ENCODE measurements at places on chromosomes 1 and 21.

- no peak for DNase-seq
Observed at GRCh38 chr1:186142159-186142558, 232.9 kb downstream of the TPR start.

- no peak for DNase-seq
Observed at GRCh38 chr1:59443310-59443709, 146.4 kb downstream of the FGGY start.

DNA sequence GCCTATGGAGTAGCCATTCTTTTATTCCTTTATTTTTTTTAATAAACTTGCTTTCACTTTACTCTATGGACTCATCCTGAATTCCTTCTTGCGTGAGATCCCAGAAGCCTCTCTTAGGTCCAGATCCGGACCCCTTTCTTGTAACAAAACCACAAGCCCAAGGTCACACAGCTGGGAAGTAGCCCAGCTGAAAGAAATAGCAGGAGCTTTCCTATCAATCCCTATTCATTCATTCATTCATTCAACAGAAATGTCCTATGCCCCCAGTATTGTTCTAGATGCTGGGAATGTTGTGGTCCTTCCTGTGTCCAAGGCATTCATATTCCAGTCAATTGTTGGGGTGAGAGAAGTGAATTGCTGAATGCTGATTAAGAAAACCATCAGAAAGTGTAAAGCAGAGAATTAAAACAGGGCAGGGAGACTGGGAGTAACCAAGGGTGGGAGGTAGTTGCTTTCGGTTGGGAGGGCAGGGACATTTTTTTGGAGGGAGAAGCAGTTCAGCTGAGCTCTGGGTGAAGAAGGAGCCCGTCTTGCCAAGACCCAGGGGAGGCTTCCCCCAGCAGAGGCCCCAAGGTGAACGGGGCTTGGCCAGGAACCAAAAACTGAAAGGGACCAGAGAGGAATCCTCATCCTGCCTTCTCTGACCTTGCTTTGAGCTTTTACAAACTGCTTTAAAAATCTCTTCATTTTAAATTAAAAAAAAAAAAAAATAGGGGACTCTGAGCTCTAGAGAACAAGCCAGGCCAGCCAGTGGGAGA is 10.8 kb downstream of the PLA2G2D start:
- no peak for DNase-seq

DNA sequence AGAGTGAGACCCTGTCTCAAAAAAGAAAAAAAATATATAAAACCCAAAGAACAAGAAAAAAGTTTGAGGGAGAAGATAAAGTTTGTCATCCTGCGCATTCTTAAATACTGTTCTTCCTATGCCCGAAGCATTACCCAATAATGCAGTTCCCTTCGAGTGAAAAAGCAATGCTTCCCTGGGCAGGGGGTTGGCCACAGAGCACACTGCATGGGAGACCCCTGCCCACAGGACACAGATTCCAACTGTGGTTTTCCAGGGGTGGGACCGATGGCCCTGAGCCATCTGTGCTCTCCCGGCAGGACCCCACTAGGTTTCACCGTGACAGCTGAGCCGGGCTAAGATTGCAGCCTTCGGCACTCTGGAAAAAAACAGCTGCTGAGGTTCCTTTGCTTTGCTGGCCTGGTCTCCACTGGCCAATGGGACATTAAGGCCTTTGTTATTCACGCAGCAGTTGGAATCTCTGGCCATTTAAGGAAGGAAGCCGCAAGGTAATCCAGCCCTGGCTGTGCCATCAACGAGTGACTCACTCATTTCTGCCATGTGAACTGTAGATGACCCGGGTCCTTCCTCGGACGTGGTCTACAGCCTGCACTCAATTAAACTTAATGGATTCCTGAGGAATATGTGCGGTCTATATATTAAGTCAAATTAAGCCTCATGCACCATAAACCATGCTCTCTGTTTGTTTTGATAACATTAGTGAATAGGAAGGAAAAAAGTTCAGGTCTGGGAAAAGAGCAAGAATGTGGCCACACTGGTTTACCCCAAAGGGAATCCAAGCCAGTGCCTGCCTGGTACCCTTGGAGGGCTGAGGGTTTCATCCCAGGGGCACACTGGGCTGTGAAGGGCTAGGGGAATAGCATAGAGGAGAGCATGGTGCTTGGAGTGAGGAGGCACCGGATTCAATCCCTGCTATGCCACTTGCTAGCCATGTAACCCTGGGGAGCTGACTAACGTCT is 163.2 kb downstream of the ZBTB18 start:
- DNase-seq = no peak
